Epithelial cell of proximal tubule (primary cell): ENCODE measurements at places on chromosomes 3 and 15. TPM values are rescaled to one million over a fixed set of nuclear protein-coding genes. Genes with fewer than 3 reads are reported as not detected.
A peak's percentile ranks its signal among the peaks of the same experiment; 100 is the strongest.

Gene TRIM59
- total RNA-seq: 33.0 and 49.8 TPM in 2 replicates

Gene ISL2
- 0.58 and 0.69 TPM in 2 replicates for total RNA-seq

- DNase-seq: peak; percentile 12
These were observed 172.5 kb downstream of the MTHFS start for GRCh38 chr15:79724312-79724711.

DNA sequence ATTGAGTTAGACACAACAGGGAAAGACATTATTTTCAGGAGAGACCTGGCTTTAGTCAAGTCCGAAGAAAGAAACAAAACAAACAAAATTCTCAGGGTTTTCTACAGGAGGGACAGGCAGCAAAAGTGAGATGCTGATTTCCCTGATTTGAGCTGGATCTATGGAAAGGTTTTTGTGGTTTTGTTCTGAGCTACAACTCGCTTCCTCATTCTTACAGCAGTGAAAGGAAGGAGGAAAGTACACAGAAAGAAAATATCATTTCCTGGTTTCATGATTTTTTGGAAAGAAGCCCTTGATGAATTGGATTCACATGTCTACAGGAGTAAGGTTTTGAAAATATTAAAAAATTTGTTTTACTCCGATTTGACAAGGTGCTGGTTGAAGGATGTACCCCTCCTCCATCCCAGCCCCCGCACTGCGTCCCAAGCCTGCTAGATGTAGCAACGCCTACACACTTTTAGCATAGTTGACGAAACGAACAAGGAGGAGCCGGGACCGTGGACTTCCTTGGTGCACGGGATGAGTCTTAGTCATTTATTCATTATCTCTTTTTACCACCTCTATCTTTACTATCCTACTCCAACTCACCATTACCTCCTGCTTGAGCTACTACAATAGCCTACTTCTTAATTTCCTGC, 10.8 kb downstream of the PRICKLE2 start:
- no peak for DNase-seq

- no peak for DNase-seq
These were observed 17.4 kb downstream of the PGBD4 start for GRCh38 chr15:34119291-34119690.

GRCh38 chr3:134916276-134916961, 121.4 kb downstream of the EPHB1 start:
- DNase-seq: no peak

GRCh38 chr3:23303601-23304217, 100.6 kb downstream of the UBE2E2 start:
- DNase-seq: no peak
